Activated CD8-positive, alpha-beta T cell treated with anti-CD3 and anti-CD28 coated beads, Interleukin-2, amount 10 ng/mL, durations not matched to agents 7 days and 5 days (primary cell): ENCODE measurements at places on chromosomes 16 and 17.

DNA sequence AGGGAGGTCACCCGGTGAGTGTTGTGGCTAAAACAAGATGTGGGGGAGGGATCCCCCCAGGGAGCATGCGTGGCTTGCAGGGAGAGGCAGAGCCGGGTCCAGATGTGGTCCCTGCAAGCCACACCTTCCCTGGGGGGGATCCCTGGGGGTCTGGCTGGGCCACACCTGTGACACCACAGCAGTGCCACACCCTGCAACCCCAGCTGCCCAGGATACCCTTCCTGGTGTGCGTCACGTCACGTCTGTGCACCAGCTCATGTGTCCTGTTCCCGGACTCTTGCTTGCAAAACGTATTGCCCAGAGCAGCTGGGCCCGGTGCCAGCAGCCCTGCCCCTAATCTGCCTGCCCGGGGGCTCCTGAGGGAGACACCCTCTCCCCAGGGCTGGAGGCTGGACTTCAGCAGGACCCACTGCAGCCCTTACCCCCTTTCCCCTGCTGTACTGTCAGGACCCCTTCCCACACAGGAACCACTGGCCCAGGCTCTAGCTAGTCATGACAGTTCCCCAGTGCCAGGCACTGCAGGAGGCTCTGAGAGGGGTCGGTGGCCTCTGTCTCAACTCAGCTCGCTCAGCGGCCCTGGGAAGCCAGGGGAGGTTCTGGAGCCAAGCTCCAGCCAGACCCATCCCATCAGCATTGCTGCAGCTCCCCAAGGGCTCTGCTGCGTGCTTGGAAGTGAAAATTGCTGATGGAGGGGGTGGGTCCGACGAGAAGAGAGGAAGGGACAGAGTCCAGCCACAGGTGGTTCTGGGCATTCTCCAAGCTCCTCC is 25.8 kb upstream of the ACSF3 start:
- H3K27ac ChIP-seq, result no peak overlapping the region
- no peak overlapping the region for H3K4me3 ChIP-seq
- no peak for DNase-seq
- no peaks in the 10 kb centered on the region for H3K36me3 ChIP-seq

DNA sequence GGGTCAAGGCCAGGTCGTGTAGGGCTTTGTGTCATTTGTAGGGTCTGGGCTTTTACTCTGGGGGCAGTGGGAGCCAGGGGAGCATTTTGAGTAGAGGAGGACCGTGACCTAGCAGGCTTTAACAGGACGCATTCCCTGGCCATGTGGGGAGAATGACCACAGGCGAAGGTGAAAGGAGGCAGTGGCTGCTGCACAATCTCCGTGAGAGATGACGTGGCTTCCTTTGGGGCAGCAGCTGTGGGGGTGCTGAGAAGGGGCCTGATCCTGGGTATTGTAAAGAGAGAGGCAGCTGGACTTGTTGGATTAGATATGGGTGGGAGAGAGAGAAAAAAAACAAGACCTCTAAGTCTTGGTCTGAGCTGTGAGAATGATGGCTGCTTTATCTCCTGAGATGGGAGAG is 46.0 kb downstream of the KATNIP start:
- no peaks in the 10 kb centered on the region for H3K36me3 ChIP-seq
- no peak overlapping the region for H3K27ac ChIP-seq
- H3K4me1 ChIP-seq, result no peaks in the 10 kb centered on the region
- no peak for DNase-seq

GRCh38 chr17:64491034-64491860 is 5.6 kb downstream of the POLG2 start:
- no peaks in the 10 kb centered on the region for H3K27me3 ChIP-seq
- H3K27ac ChIP-seq, result no peak overlapping the region
- peaks cover 42% of the 10 kb centered on the region for H3K36me3 ChIP-seq
- no peak overlapping the region for H3K4me3 ChIP-seq
- peaks cover 38% of the 10 kb centered on the region for H3K4me1 ChIP-seq
- DNase-seq, result peak; percentile 78

GRCh38 chr17:81840826-81841778 is 6.3 kb upstream of the PPP1R27 start:
- H3K4me3 ChIP-seq, result no peak overlapping the region
- no peak overlapping the region for H3K27ac ChIP-seq
- no peaks in the 10 kb centered on the region for H3K27me3 ChIP-seq
- no peak for DNase-seq
- peaks cover 28% of the 10 kb centered on the region for H3K36me3 ChIP-seq
- no peaks in the 10 kb centered on the region for H3K4me1 ChIP-seq

GRCh38 chr17:45021607-45022287 is 29.7 kb downstream of the DCAKD start:
- no peak overlapping the region for H3K4me3 ChIP-seq
- H3K27me3 ChIP-seq, result peaks cover 34% of the 10 kb centered on the region
- H3K4me1 ChIP-seq, result peaks cover 23% of the 10 kb centered on the region
- peak; percentile 68 for DNase-seq
- H3K36me3 ChIP-seq, result peaks cover 8% of the 10 kb centered on the region

DNA sequence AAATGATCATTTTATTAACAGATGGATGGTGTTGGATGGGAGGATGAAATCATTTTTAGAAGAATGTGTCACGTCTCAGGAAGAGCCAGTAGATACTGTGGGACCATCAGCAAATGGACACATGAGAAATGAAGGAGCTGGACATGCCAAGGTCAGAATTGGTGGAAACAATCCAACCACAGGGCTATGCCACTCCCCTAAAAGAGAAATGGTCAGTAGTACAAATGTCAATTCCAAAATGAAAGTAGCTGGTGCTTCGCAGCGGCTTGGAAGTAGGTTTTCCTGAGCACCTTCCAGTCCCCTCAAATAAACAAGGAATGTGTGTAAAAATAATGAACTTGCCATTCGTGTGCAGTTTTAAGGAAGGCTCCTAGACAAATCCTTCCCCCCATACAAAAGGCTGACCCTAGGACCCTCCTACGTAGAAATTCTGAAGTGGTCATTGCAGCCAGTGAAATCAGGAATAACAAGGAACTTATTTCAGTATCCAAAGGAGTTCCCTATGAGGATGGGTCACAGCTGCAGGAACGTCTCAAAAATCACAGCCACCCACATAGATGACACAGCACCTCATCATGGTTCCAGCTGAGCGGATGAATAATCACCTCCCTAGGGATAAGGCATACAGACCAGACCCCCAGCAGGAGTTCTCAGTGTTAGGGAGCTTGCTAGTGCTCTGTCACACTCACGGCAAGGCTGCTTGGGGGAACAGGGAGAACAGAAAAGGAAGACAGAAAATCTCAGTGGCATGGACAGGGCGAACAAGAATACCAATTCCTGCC is 239.2 kb downstream of the HS3ST3A1 start:
- DNase-seq, result no peak
- H3K4me3 ChIP-seq, result no peak overlapping the region
- no peaks in the 10 kb centered on the region for H3K4me1 ChIP-seq
- H3K27ac ChIP-seq, result no peak overlapping the region

GRCh38 chr17:19703106-19703827 is 13.1 kb downstream of the SLC47A2 start:
- DNase-seq, result no peak
- H3K36me3 ChIP-seq, result no peaks in the 10 kb centered on the region
- no peak overlapping the region for H3K4me3 ChIP-seq
- no peaks in the 10 kb centered on the region for H3K4me1 ChIP-seq
- no peaks in the 10 kb centered on the region for H3K27me3 ChIP-seq

DNA sequence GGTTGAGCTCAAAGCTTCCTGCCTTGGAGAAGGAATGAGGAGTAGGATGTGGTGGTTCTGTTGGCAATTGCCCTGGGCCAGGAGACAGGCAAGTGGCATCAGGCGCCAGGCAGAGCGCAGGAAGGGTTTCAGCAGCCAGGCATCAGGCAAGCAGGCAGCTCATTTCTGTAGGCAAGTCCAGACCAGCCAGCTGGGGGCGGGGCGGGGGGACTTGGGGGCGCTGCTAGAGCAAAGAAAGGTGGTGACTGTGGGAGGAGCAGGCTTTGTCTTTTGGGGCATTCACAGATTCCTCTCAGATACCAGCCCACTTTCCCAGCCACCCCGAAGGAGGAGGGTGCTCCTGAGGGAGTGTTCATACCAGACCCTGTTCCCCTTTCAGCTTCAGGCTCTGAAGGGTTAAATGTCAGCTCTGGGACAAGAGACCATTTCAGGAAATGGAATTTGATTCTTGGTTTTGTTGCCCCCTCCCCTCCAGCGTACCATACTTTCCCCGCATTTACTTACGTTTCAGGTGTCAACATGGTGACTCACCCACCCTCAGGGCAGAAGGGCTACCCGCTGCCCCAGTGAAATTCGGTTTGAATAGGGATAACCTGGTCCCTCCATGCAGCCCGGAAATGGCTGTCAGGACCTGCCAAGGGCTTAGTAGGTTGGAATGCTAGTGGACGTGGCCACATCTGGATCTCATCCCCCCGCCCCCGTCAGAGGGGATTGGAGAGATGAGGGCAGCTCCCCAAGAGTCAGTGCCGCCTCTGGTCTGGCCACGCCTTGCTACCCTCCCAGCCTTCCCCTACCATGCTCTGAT is 13.2 kb downstream of the NGFR start:
- no peaks in the 10 kb centered on the region for H3K4me1 ChIP-seq
- H3K4me3 ChIP-seq, result no peak overlapping the region
- no peak overlapping the region for H3K27ac ChIP-seq
- no peak for DNase-seq

DNA sequence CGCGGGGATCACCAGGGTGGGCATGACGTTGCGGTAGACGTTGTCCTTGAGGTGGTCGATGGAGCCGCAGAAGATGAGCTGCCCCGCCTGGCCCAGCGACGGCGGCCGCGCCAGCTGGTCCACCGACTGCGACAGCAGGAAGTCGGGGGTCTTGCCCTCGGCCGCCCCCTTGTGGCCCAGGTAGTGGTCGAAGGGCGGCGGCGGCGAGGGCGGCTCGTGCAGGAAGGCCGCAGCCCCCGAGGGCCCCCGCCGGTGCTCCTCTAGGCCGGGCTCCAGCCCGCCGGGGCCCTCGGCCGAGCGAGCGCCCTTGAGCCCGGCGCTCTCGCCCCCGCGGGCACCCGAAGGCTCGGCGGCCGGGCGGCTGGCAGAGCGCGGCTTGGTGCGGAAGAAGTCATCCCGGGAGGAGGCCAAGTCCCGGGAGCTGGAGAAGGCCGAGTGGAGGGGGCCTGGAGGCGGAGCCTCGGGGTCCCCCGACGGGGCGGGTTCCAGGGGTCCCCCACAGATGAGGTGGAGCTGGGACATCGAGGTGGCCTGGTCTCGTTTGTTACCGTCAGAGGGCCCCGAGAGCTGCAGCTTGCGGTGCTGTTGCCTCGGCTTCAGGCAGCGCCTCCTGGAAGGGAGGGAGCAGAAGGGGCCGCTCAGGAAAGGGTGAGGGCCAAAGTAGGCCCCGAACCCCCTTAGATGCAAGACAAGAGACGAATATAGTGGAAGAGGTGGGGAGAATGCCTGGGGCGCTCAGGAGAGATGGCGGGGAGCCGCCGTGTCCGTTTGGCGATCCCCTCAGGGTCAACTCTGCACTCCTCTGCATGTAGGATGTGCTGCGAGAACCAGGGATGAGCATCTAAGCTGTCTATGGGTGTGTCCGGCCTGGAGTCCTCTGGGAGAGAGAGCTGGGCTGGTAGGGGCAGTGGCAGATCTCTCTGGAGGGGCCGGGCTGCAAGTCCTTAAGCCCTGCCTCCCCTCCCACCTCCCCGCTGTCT is 8.8 kb downstream of the FAM171A2 start:
- peaks cover 12% of the 10 kb centered on the region for H3K36me3 ChIP-seq
- peak overlapping the region; percentile 55 for H3K4me3 ChIP-seq
- no peak overlapping the region for H3K27ac ChIP-seq
- H3K27me3 ChIP-seq, result peaks cover 6% of the 10 kb centered on the region
- peak; percentile 71 for DNase-seq

DNA sequence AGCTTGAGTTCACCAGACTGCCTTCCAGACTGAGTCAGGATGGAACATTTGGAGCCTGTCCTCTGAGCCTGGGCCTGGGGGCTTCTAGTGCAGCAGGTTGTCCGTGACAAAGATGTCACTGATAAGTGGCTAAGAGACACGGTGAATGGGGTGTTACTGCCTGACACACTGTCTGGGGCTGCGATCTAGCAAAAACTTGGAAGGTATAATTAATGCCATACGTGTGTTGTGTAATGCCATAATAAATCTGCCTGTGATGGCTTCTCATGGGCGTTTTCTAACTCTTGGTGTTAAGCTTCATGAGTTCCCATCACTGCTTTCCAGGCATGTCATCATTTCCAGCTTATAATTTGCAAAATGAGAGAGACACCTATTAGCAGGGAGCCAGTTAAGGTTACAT is 215.4 kb downstream of the UTP18 start:
- no peak overlapping the region for H3K4me3 ChIP-seq
- no peak overlapping the region for H3K27ac ChIP-seq
- H3K36me3 ChIP-seq, result no peaks in the 10 kb centered on the region
- peaks cover 28% of the 10 kb centered on the region for H3K27me3 ChIP-seq
- H3K4me1 ChIP-seq, result no peaks in the 10 kb centered on the region

DNA sequence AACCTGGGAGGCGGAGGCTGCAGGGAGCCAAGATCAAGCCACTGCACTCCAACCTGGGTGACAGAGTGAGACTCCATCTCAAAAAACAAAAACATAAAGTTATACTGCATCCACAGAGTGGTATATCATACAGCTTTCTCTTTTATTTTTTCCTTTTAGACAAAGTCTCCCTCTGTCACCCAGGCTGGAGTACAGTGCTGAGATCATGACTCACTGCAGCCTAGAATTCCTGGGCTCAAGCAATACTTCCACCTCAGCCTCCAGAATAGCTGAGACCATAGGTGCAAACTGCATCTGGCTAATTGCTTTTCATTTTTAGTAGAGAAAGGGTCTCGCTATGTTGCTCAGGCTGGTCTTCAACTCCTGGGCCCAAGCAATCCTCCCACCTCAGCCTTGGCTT is 10.0 kb upstream of the COPRS start:
- no peaks in the 10 kb centered on the region for H3K27me3 ChIP-seq
- H3K4me1 ChIP-seq, result no peaks in the 10 kb centered on the region
- DNase-seq, result no peak
- H3K4me3 ChIP-seq, result no peak overlapping the region
- H3K27ac ChIP-seq, result no peak overlapping the region
- peaks cover 59% of the 10 kb centered on the region for H3K36me3 ChIP-seq

GRCh38 chr16:51125992-51126391 is 25.1 kb downstream of the SALL1 start:
- no peak overlapping the region for H3K27ac ChIP-seq
- DNase-seq, result no peak
- no peaks in the 10 kb centered on the region for H3K27me3 ChIP-seq
- H3K4me3 ChIP-seq, result no peak overlapping the region
- H3K36me3 ChIP-seq, result no peaks in the 10 kb centered on the region
